ENCODE measurements at places on chromosomes 16 and 17. TPM values are rescaled to one million over a fixed set of nuclear protein-coding genes. Genes with fewer than 3 reads are reported as not detected.

The C16orf96 gene
- 0.44 TPM for total RNA-seq

The GNG13 gene
- not detected for total RNA-seq

The KRT23 gene
- total RNA-seq: not detected

The C17orf67 gene
- total RNA-seq: 8.4 TPM

The NPW gene
- 0.53 TPM for total RNA-seq

The SRL gene
- not detected for total RNA-seq

The CD300LB gene
- 0.30 TPM for total RNA-seq

The DPEP3 gene
- total RNA-seq: 2.3 TPM

The ESRP2 gene
- total RNA-seq: not detected

The HEATR9 gene
- not detected for total RNA-seq

The CALB2 gene
- total RNA-seq: not detected

Data from naive thymus-derived CD4-positive, alpha-beta T cell (primary cell).